ENCODE measurements at places on chromosomes 2 and 18.
A peak's percentile ranks its signal among the peaks of the same experiment; 100 is the strongest.

- no peak for DNase-seq
These were observed 42.0 kb upstream of the SCG2 start for GRCh38 chr2:223644136-223644535.

DNA sequence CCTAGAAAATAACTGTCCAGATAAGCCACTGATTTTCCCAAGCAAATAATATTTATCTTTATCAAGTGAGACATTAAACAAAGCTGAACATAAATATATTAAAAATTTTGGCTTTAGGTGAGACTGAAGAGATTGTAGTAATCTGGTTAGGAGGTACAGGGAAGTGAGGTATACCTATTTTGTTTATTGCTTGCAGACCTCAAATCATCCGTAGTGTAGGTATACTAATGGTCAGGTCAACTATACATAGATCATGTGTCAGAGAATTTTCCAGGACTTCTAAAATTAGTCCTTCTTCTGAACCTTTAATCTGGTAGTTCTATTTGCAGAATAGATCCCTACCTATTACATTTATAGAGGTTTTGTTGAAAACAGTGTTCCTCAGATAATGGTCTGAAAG is 41.5 kb downstream of the SP140 start:
- DNase-seq = no peak

DNA sequence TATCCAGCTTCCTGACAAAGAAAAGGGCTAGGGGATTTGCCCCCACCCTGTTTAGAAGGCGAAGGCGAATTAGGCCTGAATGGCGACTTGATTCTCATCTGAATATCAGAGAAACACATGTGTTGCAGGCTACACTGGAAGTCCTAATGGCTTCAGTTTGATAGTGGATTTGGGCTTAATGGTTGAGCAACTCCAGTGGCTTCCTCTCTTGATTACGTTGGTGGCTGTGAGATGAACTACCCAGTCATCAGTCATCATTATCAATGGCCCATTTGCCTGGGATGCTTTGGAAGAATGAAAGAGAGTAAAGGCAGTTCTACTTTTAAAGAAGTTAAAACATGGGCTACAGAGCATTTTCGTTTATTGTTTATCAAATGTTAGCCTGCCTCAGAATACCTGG is 60.9 kb upstream of the IL1R1 start:
- DNase-seq = no peak

GRCh38 chr18:10022365-10022764 is 108.5 kb downstream of the VAPA start:
- DNase-seq = no peak

GRCh38 chr2:61419129-61419528 is 51.8 kb downstream of the USP34 start:
- no peak for DNase-seq

- DNase-seq = peak; percentile 55
These were observed 196.6 kb upstream of the COPS8 start for GRCh38 chr2:236888794-236889780.

- no peak for DNase-seq
These were observed 51.0 kb downstream of the LDLRAD4 start for GRCh38 chr18:13269521-13270011.

DNA sequence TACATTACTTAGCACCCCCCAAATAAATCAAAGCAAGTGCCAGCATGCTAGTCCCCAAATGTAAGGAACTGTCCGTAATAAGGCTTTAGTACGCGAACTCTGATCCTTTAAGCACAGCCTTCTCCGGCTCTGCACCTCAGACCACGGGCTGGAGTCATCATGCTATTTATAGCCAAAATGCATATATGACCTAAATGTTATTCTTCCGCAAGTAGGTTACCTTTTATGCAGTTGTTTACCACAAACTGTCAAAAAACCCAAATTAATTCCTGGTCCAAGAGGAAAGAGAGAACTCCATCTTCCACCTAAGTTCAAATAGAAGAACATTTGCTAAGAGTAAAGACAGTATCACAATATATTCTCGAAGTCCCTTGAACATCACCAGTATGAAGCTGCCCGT is 42.7 kb downstream of the ZNF516 start:
- DNase-seq = no peak

GRCh38 chr18:58231930-58232329 is 187.9 kb downstream of the NEDD4L start:
- no peak for DNase-seq

DNA sequence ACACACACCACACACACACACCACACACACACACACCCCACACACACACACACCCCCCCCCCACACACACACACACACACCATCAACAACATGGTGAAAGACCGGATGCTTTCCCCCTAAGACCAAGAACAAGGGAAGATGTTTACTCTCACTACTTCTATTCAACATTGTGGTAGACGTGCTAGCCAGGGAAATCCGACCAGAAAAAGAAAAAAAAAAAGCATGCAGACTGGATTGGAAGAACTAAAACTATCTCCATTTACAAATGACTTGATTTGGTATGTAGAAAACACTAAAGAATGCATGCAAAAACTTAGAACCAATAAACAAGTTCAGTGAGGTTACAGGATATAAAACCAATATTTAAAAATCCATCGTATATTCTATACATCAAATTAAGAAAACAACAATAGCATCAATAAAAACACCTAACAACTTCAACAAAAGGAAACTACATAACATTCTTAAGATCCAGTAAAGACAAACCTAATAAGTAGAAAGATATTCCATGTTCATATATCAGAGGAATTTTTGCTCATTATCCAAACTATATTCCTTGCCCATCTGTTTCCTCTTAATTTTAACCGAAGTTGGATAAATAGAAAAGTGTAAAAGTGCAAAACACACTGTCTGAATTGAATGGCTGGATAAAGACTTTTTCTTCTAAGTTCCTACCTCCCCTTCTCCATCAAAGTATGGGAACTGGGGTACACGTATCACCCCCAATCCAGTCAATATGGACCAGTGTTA is 51.5 kb upstream of the RNU4ATAC start:
- DNase-seq = peak; percentile 43

GRCh38 chr2:70010576-70011111 is 49.2 kb upstream of the ASPRV1 start:
- DNase-seq = peak; percentile 19

DNA sequence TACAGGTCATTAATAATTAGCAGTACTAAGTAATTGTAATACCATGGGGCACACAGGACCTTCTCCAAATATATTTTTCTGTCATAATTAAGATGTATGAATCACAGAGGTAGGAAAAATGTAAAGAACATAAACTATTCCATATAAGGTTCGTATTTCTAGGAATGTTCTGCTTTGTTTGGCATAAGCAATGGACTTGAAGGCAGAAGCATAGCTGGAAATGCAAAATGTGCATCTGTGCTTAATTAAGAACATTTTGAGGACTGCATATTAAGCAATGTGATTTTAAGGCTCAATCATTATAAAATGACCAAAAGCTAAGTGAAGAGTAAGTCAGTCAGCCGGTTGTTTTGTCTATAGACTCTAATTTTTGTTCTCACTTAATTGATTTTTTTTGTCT is 123.2 kb downstream of the RBM43 start:
- DNase-seq = peak; percentile 31

DNA sequence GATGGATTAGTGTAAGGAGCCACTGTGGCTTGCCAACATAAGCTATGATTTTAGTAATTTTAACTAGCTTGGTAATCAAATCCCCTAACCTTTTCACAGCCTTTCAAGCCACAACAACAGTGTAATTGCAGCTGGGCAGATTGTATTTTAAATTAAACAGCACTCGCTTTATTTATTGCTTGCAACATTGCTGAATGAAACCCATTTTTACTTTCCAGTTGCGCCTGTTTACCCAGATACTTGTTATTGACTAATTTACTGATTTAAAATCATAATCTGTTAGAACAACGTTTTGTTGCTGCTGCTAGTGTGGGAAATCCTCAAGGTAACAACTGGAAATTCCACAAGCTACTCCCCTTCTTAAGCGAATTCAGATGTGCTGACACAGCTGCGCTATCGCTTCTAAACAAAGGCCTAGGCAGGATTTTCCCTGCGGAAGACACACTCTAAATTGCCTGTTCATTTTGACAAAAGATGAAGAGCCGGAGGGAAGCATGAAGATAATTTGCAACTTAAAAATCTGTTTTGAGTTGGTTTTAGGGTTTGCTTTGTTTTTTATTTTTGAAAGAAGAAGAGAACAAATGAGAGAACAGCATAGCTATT is 283.9 kb downstream of the ALPK2 start:
- peak; percentile 31 for DNase-seq

GRCh38 chr18:40469316-40469715 is 1485.7 kb upstream of the PIK3C3 start:
- no peak for DNase-seq

GRCh38 chr18:50405582-50406271 is 30.9 kb downstream of the SKA1 start:
- no peak for DNase-seq

- DNase-seq = no peak
These were observed 292.0 kb downstream of the PRKCE start for GRCh38 chr2:45943219-45944044.

DNA sequence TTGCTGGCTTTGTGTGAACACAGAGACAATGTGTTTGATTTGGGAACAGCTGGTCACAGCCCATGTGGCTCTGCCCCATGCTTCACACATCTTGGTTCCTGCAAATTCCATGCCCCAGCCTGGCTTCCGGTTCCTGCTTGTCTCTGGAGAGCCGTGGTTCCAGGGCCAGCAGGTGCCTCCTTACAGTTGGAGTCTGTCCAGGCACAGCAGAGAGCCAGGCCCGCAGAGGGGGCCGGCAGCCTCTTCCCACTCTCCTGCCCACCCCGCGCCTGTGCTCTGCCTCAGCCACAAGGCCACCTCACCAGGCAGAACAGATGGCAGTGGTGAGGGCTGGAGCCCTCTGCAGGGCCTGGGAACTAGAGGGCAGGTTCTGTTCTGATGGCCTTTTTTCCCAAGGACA is 81.5 kb downstream of the LDLRAD4 start:
- DNase-seq = no peak

GRCh38 chr2:239935789-239936758 is 89.1 kb downstream of the NDUFA10 start:
- DNase-seq = no peak

GRCh38 chr2:59583173-59583765 is 970.2 kb downstream of the BCL11A start:
- DNase-seq = no peak

DNA sequence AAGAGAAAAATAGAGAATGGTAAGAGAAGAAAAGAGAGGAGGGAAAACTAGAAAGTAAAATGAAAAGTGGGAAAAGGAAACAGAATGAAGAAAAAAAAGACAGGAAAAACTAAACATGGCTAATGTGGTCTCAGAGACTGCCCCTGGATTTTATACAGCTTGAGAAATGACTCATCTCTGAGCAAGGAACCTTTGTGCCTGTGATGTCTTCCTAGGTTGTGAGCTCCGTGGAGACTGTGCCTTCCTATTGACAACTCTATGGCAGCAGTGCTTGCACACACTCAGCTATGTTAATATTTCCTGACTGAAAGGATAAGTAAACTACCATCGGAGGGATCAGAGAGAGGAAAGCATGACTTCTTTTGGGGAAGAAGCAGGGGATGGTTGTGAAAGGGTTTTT is 203.8 kb downstream of the RDH14 start:
- DNase-seq = no peak

GRCh38 chr2:235591921-235592320 is 98.1 kb downstream of the AGAP1 start:
- no peak for DNase-seq

Measured in skin of body (tissue), 3 donors.